ENCODE measurements at places on chromosomes 2 and 18. TPM values are rescaled to one million over a fixed set of nuclear protein-coding genes. Genes with fewer than 3 reads are reported as not detected.

AMER3 gene
- not detected for total RNA-seq

SP110 gene
- total RNA-seq: 5.5 TPM

FAM124B gene
- total RNA-seq: not detected

ZSWIM2 gene
- total RNA-seq: not detected

TNFAIP6 gene
- 1.2 TPM for total RNA-seq

NR4A2 gene
- 3.0 TPM for total RNA-seq

MROH2A gene
- total RNA-seq: 0.26 TPM

C2orf72 gene
- total RNA-seq: 5.6 TPM

DNAJC5G gene
- total RNA-seq: not detected

SLC9A4 gene
- not detected for total RNA-seq

ESPNL gene
- 0.15 TPM for total RNA-seq

GCKR gene
- 0.36 TPM for total RNA-seq

CDH2 gene
- total RNA-seq: 43.1 TPM

FAP gene
- total RNA-seq: 0.15 TPM

CD207 gene
- not detected for total RNA-seq

TMEM163 gene
- total RNA-seq: 0.10 TPM

AKAIN1 gene
- not detected for total RNA-seq

TNS1 gene
- 8.0 TPM for total RNA-seq

GATA6 gene
- total RNA-seq: 1.8 TPM

AGXT gene
- total RNA-seq: not detected

IL1RL1 gene
- total RNA-seq: 1.1 TPM

KLHL14 gene
- not detected for total RNA-seq

CNOT9 gene
- 43.4 TPM for total RNA-seq

HOXD9 gene
- total RNA-seq: 1.8 TPM

TXNDC2 gene
- 0.45 TPM for total RNA-seq

TP53I3 gene
- total RNA-seq: 275 TPM

MPHOSPH10 gene
- total RNA-seq: 46.9 TPM

BMP10 gene
- total RNA-seq: not detected

PIEZO2 gene
- total RNA-seq: 0.47 TPM

MAP2 gene
- 1.4 TPM for total RNA-seq

IL36RN gene
- total RNA-seq: 0.21 TPM

TIGD1 gene
- total RNA-seq: 4.9 TPM

LIPG gene
- total RNA-seq: 0.21 TPM

GALM gene
- 17.2 TPM for total RNA-seq

PTPRM gene
- 29.2 TPM for total RNA-seq

NOL4 gene
- total RNA-seq: not detected

NPAS2 gene
- 78.6 TPM for total RNA-seq

CHMP1B gene
- 48.1 TPM for total RNA-seq

HRH4 gene
- total RNA-seq: not detected

CROCC2 gene
- not detected for total RNA-seq

NGEF gene
- total RNA-seq: 20.3 TPM

HJURP gene
- 61.5 TPM for total RNA-seq

LHCGR gene
- total RNA-seq: not detected

EPC2 gene
- 10.5 TPM for total RNA-seq

SANBR gene
- total RNA-seq: 12.6 TPM

GTF2A1L gene
- total RNA-seq: not detected

SLC9A2 gene
- 2.8 TPM for total RNA-seq

IL1R1 gene
- 43.5 TPM for total RNA-seq

PROKR1 gene
- not detected for total RNA-seq
